Stimulated activated CD4-positive, alpha-beta T cell treated with anti-CD3 and anti-CD28 coated beads, Interleukin-15, amount 100 ng/mL, for 24 hours (primary cell): ENCODE measurements at places on chromosomes 3 and 15.

DNA sequence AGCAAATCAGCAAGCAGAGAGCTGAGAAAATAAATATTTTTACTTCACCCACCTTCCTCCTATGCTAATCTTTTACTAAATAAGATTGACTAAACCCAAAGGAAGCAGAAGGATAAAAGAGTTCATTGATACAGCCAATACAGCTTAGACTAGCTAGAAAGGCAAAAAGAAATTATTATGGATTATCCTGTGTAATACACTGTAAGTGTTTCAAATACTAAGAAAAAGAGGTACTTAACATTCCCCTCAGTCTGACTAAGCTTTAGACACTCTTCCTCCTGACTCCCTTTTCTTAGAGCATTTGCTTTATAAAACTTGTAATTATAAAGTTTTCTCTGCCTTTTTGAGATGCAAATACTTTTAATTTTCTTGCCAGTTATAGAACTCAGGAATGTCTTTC is 848.9 kb upstream of the CADM2 start:
- no peak for DNase-seq

- no peak for DNase-seq
Measured at GRCh38 chr3:17805461-17805940, 63.1 kb upstream of the TBC1D5 start.

DNA sequence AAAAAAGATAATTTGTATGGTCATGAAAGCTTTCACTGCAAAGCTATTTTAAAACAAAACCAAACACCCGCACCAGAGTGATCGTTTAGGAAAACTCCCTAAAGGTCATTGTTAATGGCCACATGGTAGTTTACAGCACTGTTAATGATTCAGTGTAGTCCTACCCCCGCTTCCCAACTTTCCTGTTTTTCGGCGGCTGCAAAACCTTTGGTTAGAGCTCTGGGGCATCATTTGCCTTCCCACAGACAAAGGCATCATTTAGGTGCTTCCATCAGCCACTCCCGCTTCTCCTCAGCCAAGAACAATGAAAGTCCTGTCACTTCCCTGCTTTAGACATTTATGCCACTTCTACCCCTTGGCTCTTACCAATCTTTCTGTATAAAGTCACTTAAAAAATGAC is 10.6 kb downstream of the MELTF start:
- DNase-seq = no peak

DNA sequence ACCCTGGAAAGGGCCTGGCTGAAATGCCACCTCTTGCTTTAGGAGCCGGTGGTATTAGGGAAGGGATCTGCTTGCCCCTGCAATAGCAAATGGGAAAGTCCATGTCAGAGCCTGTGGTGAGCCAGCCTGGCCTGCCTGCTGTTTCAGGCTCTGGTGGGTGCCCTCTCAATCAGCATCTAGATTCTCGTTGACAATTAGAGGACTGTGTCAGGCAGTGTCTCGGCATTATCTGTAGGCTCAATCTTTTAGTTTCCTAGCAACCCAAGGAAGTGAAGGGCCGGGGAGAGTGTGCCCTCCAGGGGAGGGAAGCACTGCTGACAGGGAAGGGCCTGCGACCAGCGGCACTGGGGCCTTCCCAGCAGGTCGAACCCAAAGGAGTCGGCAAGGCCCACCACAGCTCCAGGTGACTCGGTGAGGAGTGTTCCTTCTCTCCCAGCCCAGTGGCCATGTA is 42.1 kb downstream of the TLE3 start:
- DNase-seq = no peak

GRCh38 chr3:73727117-73727821 is 102.5 kb upstream of the PDZRN3 start:
- DNase-seq = no peak
